ENCODE measurements at places on chromosomes 11 and 22.

- no peak for DNase-seq
These were observed 2.3 kb downstream of the ADORA2A start for GRCh38 chr22:24429411-24430365.

- peak; percentile 98 for DNase-seq
These were observed 23.1 kb downstream of the MICAL3 start for GRCh38 chr22:18001040-18001893.

GRCh38 chr11:116232364-116232828 is 540.4 kb downstream of the BUD13 start:
- DNase-seq = no peak

DNA sequence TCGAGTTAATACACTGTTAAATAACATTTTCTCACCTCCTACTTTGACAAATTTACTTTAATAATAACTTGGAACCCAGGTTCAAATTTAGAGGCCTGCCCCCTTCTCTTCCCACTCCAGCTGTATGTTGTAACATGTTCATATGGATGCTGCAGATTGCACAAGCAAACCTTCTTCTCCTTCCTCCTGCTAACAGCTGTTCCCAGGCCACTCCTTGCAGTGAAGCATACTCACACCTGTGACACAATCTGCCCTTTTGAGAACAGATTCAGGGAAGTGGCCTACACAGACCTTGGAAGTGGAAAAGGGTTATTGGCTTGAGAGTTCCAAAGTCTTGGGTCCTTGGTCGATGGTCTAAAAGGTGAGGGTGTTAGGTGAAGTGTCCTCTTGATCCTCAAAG is 131.9 kb downstream of the TEAD1 start:
- no peak for DNase-seq

DNA sequence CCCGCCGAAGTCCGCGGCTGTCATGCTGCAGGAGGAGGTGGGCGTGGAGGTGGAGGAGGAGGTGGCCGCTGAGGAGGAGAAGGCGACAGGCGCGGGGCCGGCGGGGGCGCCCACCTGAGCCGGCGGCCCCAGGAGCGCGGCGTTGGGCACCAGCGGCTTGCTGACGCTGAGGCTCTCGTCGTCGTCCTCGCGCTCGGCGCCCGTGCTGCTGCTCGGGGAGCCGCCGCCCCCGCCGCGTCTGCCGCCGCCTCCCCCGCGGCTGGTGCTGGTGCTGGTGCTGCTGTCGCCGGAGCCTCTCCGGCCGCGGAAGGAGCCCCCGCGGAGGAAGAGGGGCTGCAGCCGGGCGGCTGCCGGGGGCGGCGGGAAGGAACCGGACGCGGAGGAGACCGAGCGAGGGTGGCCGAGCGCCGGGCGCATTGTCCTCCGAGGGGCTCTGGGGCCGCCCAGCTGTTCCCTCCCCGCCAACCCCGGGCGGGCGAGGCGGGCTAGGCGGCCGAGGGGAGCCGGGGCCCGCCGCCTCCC is 388 bp downstream of the TMEM121B start:
- DNase-seq = no peak

DNA sequence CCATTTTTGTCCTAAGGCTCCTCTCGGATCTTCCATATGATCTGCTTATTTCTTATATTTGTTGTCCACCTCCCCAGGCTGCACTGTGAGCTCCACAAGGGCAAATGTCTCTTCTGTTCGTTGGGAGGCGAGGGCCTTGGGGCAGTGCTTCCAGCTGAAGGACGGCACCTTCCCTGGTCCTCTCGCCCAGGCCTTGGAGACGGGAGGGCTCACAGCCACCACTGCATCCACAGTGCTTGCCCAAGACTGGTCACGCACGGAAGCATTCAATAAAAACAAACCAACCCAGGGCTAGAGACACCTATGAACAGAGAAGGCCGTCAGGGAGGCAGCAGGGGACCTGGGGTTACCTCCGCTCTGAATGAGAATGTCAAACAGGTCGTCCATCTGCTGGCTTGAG is 46.2 kb downstream of the SGSM3 start:
- no peak for DNase-seq

- DNase-seq = no peak
These were observed 42.5 kb upstream of the SMIM38 start for GRCh38 chr11:69113226-69113625.

DNA sequence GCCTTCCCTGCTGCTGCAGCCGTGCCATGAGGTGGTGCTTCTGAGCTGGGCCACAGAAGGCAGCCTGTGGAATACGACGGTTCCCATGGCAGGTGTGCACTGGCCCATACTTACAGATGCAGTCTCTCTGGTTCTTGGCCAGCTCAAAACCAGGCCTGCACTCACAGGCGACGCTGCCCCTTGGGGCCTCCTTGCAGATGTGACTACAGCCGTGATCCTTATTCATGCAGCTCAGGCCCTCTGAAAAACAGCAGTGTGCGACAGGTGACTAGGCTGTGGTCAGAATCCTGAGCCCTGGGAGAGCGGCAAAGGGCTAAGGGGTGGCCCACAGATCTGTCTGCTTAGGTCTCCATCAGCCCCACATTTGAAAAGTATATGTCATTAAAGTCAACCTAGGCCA is 22.1 kb downstream of the SCUBE2 start:
- DNase-seq = no peak

DNA sequence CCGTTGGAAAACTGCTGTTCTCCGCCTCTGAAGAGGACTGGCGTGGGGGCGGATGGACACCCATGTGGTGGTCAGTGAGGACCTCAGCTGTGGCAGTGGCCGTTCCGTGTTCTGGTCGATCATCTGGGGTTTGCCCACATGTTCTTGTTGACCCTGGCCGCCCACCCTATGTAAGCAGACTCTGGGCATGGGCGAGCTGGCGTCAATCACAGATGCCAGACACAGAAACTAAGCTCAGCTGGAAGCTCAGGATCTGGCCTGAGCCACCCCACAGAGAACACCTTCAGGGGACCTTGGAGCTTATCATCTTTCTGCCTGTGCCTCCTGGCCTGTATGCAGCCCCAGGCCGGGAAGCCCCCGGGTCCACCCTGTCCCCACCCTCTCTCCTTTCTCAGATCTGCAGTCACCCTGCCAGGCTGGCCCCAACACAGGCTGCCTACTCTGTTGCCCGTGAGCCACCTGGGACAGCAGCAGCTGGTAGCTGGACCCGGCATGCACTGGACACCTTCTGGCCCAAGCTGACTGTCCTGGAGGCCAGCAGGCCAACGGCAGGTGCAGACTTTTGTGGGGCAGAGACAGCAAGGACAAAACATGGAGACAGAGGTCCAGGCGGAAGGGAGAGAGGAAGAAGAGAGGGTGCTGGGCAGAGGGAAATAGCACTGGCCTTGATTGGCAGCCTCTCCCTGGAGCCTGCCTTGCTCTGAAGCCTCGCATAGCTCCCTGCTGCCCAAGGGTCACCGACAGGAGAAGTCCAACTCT is 91.5 kb downstream of the PHF21B start:
- DNase-seq = no peak

DNA sequence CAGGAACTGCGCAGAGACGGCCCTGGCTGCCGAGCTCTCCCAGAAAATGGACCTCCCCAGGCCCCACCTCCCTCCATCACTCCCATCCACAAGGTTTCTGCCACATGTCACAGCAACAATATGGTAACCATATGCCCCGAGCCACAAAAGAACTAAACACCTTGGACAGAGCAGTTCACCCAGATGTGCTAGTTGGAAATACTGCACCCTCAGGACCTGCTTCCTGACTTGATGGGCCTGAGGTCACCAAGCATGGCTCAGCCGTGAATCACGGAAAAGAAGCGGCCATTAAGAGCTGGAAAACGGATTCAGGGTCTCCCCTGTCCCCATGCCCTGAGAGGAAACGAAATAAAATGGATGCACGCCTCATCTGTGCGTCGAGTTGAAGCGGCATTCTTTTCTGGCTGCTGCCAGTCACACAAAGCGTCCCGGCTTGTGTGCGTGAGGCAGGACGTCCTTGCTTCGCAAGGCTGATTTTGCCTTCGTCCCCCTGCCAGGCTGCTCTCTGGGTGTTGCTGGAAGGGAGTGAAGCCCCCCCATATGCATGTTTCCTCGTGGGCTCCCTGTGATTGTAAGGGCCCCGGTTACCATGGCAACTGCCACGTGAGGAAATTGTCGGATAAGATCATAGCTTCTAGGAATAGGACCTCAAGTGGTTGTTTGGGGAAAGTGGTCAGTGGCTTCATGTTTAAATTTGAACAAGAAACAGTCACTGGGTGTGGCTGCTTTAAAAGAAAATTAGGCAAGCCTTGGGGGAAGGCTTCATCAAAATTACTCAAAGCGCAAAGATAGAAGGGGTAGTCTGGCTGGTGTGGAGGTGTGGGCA is 51.7 kb downstream of the FLI1 start:
- DNase-seq = peak; percentile 29

- peak; percentile 64 for DNase-seq
These were observed 4.1 kb upstream of the MAPK11 start for GRCh38 chr22:50274311-50274710.

DNA sequence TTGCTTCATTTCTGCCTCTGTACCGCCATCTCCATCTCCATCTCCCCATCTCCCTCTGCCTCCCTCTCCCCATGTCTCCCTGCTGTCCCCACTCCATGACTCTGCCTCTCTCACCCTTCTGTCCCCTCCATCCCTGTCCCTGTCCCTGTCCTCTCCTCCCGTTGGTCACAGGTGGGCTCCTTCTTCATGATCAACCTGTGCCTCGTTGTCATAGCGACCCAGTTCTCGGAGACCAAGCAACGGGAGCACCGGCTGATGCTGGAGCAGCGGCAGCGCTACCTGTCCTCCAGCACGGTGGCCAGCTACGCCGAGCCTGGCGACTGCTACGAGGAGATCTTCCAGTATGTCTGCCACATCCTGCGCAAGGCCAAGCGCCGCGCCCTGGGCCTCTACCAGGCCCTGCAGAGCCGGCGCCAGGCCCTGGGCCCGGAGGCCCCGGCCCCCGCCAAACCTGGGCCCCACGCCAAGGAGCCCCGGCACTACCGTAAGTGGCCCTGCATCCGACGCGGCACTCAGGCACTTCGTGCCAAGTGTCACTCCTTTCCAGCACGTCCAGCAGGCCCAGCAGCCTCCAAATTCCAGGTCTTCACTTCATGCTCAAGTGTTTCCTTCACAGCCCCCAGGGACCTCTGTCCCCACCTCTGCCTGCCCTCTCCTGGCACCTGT is 76.0 kb downstream of the CACNA1I start:
- no peak for DNase-seq

DNA sequence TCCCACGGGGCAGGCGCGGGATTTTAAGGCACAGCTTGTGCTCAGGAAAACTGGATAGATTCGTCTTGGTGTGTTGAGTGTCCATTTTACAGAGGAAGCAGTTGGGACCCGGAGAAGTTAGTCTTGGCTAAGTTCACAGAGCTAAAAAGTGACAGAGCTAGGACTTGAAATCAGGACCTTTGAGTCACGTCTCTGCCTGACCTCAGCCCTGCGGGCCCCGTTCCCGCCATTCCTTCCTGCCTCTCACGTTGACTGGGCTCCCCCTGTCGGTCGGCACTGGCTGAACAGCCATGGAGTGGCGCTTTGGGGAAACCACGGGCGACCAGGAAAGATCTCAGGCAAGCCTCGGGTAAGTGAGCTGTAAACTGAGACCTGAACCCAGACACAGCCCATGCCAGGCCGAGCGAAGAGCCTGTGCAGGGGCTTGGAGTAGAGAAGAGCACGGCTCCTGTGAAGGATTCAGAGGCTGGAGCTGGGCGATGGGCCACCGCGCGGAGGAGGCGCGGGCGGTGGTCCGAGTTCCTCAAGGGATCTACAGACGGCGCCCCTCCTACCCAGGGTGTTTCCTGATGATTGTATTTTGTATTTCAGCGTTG is 54.1 kb downstream of the WNT11 start:
- DNase-seq = peak; percentile 99

GRCh38 chr11:112548641-112549040 is 288.0 kb upstream of the PLET1 start:
- no peak for DNase-seq

DNA sequence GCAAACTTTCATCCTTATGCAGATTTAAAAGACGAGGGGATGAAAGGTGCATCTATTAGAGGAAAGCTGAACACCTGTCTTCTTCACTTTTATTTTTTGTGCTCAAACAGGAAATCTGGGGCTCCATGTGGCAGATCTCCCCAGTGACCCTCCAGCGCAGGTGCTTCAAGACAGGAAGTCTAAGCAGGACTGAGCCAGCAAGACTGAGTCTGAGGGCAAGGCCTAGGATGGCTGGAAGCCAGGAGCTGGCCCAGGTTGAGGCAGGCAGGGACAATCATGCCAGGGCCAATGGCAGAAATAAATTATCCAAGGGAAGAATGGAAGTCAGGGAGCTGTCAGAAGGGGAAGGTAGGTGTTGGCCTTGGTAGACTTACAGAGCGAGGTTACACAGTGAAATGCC is 101.1 kb upstream of the SPON1 start:
- no peak for DNase-seq

- DNase-seq = no peak
These were observed 47.6 kb downstream of the GGTLC2 start for GRCh38 chr22:22691716-22692701.

- DNase-seq = no peak
These were observed 61.9 kb downstream of the C11orf58 start for GRCh38 chr11:16800382-16800781.

- DNase-seq = no peak
These were observed 48.2 kb upstream of the MYEOV start for GRCh38 chr11:69245491-69246345.

DNA sequence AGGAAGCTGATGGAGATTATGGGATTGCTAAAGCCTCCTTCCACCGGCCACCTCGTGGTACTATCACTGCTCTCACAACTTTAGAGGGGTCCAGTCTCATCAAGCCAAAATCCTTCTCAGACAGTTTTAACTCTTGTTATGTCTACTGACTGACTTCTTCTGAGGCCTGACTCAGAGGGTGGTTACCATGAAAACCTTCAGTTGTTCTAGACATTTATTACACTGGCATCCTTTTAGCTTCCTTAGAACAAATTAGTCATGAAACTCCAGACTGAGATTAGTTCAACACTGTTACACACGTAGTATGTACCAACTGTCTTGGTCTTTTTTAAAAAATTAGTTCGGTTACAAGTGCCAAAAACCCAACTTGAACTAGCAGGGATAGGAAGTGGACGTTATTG is 7.5 kb downstream of the DIXDC1 start:
- DNase-seq = no peak

DNA sequence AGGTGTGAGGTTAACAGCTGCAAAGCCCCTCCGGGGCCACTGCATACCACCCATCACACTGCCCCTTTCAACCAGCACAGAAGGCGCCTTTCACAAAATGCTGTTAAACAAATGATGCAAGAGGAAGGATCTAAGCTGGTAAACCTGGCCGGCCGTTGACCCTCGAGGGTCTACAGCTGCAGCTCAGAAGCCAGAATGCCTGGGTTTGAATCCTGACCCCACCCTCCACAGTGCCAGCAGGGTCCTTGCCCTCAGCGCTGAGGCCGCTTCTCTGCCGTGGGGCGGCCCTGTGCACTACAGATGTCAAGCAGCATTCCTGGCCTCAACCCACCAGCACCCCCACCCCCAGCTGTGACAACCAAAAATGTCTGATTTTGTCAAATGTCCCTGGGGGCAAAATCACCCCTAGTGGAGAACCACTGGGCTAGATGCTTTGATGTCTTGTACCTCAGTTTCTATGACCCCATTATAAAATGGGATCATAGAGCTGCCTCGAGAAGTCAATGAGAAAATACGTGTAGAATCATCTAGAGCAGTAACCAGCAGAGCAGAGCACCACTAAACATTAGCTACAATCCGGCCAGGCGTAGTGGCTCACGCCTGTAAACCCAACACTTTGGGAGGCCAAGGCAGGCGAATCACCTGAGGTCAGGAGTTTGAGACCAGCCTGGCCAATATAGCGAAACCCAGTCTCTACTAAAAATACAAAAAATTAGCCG is 77.9 kb downstream of the CELSR1 start:
- no peak for DNase-seq
